ENCODE measurements at places on chromosomes 16 and 17.
A peak's percentile ranks its signal among the peaks of the same experiment; 100 is the strongest.

DNA sequence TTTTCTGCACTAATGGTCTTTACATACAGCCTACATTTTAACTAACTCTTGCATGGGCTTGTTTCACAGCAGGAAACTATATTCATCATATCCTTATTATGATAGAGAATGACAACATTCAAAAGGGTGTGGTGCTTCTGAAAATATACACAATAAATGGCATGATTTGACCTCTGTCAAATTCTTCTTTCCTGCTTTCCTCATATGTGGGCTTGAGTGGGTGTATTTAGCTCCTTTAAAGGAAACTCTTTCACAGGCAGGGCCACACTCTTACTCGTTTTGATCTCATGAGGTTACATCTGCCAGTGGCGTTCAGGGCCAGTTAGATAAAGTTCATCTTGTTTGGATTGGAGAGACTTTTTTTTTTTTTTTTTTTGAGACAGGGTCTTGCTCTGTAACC lies 6.1 kb downstream of the SLC35G3 start:
- no peak for DNase-seq

- no peak for DNase-seq
Observed at GRCh38 chr16:76500006-76500405, 222.8 kb downstream of the CNTNAP4 start.

DNA sequence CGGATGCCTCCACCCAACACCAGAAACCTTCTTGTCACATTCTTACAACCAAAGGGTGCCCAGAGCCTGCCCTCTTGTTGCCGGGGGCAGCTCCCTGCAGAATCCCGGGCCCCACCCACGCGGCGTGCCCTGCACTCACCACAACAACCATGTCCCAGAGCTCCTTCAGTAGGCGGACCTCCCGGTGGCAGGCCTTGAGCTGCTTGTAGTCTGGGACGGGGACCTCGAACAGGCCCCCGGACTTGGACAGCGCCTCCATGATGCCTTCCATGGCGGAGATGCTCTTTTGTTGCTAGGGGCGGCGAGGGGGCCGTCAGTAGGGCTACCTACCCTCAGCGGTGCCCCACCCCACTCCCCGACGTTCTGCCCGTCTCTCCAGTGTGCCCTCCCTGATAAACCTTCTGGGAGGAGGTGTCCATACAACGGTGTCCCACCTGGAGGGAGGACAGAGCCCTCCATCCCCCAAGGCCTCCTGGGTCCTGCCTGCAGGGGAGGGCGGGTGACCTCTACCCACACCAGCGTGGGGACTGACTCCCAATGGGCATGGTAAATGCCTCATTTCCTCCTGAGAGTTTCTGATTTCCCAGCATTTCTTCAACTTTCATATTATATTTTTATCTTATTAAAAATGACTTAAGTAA lies 52.2 kb downstream of the DNAH17 start:
- DNase-seq, result no peak

- DNase-seq, result no peak
Observed at GRCh38 chr16:48676836-48677235, 66.9 kb upstream of the N4BP1 start.

GRCh38 chr17:63082273-63082861 lies 116.3 kb downstream of the TANC2 start:
- DNase-seq, result no peak

- no peak for DNase-seq
Observed at GRCh38 chr17:33099906-33100305, 108.3 kb downstream of the SPACA3 start.

- DNase-seq, result no peak
Observed at GRCh38 chr17:43890240-43890639, 17.1 kb downstream of the MPP2 start.

DNA sequence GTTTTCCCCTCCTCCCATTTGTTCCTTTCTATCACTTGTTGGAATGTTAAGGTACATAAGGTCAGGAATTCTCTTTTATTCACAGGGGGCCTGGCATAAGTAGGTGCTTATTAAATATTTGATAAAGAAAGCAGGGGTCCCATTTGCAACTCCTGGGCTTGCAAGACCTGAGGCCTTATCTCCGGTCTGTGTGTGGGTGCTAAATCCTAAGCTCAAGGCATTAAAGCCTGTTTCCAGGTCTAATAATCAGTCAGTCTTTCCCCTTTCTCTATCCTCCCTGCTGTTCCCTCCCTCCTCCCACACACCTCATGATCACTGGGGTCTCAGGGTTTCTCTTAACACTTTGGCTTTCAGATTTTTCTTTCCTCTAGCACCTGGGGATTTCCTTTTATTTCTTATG lies 17.1 kb downstream of the NTN1 start:
- DNase-seq, result no peak

DNA sequence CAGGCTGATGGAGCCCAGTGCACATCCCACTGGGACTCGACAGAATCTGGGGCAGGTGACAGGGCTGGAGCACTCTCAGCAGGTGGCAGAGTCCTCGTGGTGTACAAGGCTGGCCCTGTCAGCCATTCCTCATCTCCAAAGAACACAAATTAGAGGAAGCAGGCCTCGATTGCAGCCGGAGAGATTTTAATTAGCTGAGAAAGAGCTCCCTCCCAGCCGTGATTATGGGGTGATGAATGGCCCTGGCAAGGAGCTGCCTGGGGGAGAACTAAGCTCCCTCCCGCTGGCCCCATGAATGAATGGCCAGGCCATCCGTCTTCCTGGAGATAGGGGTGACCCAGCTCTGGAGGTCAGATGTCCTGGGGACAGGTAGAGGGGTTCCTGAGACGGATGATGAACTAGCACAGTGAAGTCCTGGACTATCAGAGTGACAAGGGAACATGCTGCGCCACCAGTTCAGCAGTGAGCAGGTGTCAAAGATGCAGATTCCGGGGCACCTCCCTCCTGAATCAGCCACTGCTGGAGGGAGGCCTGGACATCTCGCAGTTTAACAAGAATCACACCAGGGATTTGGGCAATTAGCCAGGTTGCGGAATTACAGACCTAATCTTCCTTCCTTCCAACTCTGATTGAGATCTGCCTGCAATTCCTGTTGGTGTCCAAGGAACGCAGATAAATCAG lies 35.5 kb downstream of the PIMREG start:
- no peak for DNase-seq

DNA sequence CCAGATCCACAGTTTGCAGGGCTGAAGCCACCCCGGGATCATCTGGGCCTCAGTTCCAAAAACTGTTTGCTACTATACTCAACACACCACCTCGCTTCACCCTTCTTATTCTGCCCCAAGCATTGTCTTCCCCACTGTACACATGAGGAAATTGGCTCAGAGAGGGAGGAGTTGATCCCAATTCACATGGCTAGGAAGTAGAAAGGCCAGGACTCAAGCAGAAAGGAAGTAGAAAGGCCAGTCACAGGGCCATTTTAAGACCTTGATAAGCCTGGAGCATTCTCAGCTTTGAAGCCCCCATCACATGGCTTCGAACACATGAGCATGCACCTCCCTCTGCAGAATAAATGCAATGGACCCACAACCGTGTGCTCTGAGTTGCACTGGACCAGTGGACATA lies 7.7 kb upstream of the PRSS22 start:
- DNase-seq, result no peak

DNA sequence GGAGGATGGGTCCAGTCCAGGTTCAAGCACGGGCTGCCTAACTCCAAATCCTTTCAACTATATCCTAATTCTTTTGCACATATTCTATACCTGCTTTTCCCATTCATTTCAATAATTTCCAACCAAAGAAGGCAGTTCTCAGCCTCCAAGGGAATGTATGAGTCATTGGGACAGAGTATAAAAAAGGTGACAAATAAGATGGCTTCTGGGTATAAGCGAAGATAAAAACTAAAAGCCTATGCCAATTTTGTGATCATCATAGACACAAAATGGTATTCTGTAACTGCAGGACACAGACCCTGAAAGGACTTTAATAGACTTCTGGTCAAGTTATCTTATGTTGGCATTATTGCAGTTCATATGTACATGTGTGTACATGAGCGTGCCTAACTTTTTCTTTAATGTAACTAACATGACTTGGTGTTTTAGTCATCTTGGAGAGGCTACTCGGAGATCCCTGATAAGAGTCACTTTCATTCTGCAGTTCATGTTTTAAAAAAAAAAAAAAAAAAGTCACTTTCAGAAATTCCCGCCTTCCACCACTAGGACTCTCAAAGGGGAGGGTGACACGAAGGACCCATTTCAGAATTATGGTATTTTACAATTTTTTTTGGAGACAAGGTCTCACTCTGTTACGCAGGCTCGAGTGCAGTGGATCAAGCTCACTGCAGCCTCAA lies 17.3 kb downstream of the COG1 start:
- DNase-seq, result no peak

- DNase-seq, result no peak
Observed at GRCh38 chr16:85522842-85523601, 90.1 kb upstream of the GSE1 start.

- DNase-seq, result no peak
Observed at GRCh38 chr16:64542152-64542551, 579.7 kb downstream of the CDH11 start.

DNA sequence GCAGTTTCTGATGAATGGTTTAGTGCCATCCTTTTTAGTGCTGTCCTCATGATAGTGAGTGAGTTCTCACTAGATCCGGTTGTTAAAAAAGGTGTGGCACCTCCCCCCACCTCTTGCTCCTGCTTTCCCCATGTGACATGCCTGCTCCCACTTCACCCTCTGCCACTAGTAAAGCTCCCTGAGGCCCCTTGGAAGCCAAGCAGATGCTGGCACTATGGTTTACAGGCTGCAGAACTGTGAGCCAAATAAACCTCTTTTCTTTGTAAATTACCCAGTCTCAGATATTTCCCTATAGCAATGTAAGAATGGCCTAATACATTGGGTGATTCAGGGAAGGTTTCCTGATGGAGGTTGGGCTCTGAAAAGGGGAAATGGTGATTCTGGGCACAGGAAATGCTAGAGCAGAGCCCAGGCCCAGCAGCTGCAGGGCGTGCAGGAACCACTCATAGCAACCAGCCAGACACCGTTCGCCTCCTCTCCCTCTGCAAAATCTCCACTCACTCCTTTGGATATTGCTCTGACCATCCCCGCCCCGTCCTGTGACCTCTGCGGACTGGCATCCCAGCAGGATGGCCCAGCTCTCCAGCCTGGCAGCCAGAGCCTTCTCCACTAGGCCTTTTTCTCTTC lies 2.6 kb upstream of the ADORA2B start:
- no peak for DNase-seq

GRCh38 chr16:57536306-57537193 lies at the start of gene CCDC102A:
TSS of gene CCDC102A (minus strand) at chr16:57536571. CDS start at chr16:57529177, 7,394 bp downstream.
- DNase-seq, result no peak

GRCh38 chr16:52690468-52690867 lies 143.5 kb upstream of the TOX3 start:
- DNase-seq, result no peak

DNA sequence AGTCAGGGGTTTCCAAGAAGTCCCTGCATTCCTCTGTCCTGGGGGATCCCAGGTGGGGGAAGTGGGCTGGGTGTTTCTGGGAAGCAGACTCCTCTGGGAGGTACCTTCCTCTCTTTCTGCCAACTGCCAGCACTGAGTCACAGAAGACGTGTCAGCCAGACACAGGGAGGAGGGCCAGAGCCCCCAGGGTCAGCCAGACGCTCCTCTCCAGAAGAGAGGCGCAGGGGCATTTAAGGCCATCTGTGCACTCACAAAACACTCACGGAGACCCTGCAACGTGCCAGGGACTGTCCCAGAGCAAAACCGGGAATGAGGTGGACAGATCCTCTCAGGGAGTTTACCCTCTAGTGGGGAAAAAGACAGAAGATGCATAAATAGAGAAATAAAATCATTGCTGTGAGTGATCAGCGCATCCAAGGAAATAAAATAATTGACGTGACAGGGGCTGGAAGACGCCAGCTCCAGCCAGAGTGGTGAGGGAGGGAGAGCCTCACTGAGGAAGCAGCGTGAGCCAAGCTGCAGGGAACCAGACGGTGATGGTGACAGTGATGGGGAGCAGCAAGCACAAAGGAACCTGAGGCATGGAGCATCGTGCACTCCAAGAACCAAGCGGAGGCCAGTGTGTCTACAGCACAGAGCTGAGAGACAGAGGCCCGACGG lies 105.4 kb downstream of the ZNF423 start:
- DNase-seq, result no peak

GRCh38 chr17:63827002-63827800 lies at the start of the genes FTSJ3 and PSMC5:
TSS of gene FTSJ3 (minus strand) at chr17:63827663. CDS start at chr17:63826902, 761 bp downstream.
TSS of gene PSMC5 (plus strand) at chr17:63827431. CDS start at chr17:63827491, 60 bp downstream.
- DNase-seq, result peak; percentile 91

- DNase-seq, result no peak
Observed at GRCh38 chr17:39617446-39618245, 9.1 kb upstream of the PPP1R1B start.

DNA sequence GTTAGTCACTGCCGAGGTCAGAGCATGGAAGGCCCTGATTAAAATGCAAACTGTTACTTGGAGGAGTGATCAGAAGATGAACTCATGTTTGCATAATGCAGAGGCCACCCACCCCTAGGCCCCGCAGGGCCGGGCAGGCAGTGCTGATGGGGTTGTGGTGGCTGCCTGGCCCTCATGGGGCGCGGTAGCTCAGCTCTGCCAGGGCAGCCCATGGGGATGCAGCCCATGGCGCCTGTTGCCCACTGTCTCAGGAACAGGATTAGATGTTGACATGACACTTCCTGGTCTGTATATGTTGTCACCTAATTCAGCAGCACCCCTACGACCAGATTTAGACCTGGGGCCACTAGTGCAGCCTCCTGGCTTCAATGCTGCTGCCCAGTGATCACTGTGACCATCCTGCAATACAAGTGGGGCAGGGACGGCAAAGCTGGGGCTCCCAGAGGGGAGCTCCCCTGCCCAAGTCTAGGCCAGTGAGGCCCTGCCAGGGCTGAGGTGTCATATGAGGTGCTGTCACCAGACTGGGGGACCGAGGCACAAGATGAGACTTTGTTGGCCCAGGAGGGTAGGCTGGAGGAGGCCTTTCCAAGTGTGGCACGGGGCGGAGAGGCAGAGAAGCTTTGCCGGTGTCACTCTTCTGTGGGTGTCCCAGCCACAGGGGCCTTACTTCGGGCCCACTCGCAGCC lies 49.1 kb downstream of the RAI1 start:
- no peak for DNase-seq

DNA sequence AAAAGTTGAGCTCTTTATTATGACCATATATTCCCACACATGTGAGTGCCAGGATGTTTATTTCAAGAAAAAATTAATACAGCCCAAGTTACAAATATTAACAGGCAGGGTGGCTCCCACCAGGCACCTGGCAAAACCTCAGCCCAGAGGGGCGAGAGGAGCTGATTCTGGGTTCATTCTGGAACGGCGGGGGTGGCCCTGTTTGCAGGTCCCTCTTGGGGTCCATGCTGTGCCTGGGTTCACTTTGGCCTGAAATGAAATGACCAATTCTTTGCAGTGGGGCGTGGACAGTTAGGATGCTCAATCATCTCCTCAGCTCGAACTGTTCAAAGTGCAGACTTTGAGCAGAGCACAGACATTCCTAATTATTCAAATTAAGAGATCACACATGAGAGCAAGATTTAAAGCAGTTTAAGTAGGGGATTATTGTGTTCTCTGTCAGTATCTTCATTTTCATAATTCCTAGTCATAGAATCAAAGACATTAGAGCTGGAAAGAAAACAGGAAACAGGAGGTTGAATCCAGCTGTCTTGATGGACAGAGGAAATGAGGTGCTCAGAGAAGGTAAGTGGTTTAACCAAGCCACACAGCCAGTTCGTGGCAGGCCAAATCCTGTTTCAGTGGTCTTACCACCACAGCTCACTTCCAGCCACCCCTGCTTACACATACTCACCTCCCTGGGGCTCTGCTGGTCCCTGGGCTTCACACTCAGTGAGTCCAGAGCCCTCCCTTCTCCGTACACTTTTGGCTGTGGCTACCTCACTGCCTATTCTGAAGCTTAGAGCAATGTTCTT lies 363.9 kb upstream of the TNRC6C start:
- DNase-seq, result peak; percentile 18

GRCh38 chr16:17166095-17166494 lies 304.7 kb downstream of the XYLT1 start:
- DNase-seq, result no peak

GRCh38 chr17:66950325-66950724 lies 14.2 kb upstream of the CACNG4 start:
- no peak for DNase-seq

GRCh38 chr16:70725912-70726828 lies 40.3 kb upstream of the MTSS2 start:
- DNase-seq, result no peak

Measured in stimulated activated CD8-positive, alpha-beta memory T cell treated with anti-CD3 and anti-CD28 coated beads, Interleukin-15, amount 100 ng/mL, for 48 hours (primary cell).